ENCODE measurements at places on chromosomes 7 and 10. TPM values are rescaled to one million over a fixed set of nuclear protein-coding genes. Genes with fewer than 3 reads are reported as not detected.

The PRPS1L1 gene
- total RNA-seq = not detected

The RAPGEF5 gene
- total RNA-seq = 5.5 TPM

The LMOD2 gene
- not detected for total RNA-seq

The CDH23 gene
- total RNA-seq = 4.7 TPM

The SH2B2 gene
- 6.2 TPM for total RNA-seq

The TRIM73 gene
- total RNA-seq = 1.4 TPM

The CAV2 gene
- total RNA-seq = 9.5 TPM

The GBX1 gene
- total RNA-seq = 0.62 TPM

The HSPA12A gene
- total RNA-seq = 2.2 TPM

DNA sequence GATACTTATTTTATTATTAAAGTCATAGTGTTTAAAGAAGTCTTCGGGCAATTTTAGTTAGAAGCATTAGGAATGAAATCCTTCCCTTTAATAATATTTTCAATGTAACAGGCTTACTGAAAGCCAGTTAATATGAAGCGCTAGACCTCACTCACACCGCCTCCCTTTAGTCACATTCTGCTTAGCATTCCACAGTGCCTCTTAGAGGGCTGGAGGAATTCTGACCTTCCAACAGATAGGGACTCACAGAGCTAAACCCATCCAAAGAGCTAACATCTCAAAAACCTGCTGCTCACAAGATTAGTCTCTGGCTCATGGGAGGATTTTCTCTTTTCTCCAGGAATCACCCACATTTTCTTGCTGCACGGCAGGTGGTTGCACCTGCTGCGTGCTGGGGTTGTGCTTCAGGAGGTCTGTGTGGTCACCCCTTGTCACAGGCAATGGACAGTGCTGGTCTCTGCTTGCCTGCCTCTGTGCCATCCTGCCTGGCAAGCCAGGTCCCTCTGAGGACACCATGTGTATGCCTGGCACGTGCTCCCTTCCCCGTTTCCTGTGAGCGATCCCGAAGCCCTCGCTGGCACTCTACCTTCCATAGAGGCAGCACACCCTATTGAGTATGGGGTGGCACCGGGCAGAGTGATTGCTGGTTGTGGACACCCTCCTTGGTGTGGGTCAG lies 91.8 kb downstream of the KLF6 start:
- no peak for DNase-seq

DNA sequence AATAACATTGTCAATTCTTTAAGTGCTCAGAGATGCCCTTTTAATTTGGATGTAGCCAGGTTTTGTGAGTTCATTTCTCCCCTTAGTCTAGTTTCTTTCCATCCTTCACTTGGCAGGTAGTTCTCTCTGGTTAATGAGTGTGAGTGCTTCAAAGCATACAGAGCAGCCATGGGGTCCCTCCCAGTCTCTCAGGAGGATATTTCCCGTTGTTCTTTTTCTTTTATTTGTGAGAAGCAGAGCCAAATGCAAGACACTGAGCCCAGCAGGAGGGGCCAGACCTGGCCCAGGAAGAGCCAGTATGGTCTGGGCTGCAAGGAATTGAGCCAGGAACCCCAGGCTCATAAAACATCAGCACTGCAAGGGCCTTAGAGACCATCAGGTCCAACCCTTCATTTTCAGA lies 52.4 kb downstream of the PLCE1 start:
- DNase-seq = peak; percentile 8

- DNase-seq = no peak
Measured at GRCh38 chr10:15181576-15182156, 13.2 kb upstream of the NMT2 start.

- no peak for DNase-seq
Measured at GRCh38 chr10:125274961-125275360, 114.6 kb upstream of the CTBP2 start.

- peak; percentile 26 for DNase-seq
Measured at GRCh38 chr10:59265141-59265540, 88.7 kb downstream of the PHYHIPL start.

- DNase-seq = no peak
Measured at GRCh38 chr10:77416311-77417135, 221.1 kb downstream of the KCNMA1 start.

GRCh38 chr7:26633557-26633956 lies 230.8 kb downstream of the SKAP2 start:
- no peak for DNase-seq

DNA sequence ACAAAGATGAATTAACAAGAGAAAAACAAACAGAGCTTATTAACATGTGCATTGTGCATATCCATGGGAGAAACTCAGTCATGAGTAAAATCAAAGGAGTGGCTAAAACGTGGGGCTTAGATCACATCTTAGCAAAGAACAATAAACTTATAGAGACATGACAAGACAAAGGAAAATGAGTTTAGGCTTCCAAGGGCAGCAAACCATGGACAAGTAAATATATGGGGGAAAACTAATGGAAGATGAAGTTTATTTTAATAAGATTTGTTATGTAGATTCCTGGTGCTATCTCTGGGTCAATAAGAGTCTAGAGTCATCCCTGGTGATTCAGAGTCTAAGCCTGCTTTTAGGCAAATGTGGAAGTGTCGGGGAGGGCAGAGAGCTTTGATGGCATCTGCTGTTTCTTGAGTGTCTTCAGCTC lies 87.2 kb upstream of the PLPP4 start:
- no peak for DNase-seq

- no peak for DNase-seq
Measured at GRCh38 chr10:74705358-74705980, 120.9 kb upstream of the KAT6B start.

DNA sequence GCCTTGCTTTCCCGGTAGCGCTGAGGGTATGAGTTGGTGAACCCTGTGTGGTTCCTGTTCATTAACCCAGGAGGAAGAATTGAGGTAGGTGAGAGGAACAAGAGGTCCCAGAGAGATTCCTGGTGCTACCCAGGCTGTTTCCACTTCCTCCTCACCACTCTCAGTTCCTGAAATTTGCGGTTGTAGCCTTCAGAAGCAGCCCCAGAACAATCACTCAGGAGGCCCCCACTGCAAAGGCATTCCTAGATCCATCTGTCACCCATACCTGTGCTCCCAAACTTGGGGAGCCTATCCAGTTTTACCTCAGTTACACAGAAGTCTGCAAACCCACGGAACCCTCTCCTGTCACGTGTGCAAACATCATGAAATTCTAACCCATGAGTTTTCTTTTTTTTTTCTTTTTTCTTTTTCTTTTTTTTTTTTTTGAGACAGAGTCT lies 9.0 kb upstream of the PIP4K2A start:
- DNase-seq = no peak

DNA sequence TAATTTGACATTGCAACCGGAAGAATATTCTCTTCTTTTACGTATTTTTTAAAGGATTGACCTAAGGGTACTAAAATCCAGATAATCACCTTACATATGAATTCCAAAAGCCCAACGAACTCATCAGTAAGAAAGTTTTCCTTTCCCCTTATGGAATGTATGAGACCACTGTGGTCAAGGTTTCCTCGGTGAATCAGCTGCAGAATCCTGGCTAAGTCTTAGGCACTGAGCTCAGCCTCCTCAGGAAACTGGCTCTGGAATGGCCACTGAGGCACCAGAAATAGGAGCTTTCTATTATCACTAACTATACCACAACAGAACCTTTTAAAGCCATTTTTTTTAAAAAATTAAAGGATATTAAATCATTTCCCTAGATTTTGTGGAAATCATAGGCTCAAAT lies 21.0 kb downstream of the SVIL start:
- DNase-seq = no peak

DNA sequence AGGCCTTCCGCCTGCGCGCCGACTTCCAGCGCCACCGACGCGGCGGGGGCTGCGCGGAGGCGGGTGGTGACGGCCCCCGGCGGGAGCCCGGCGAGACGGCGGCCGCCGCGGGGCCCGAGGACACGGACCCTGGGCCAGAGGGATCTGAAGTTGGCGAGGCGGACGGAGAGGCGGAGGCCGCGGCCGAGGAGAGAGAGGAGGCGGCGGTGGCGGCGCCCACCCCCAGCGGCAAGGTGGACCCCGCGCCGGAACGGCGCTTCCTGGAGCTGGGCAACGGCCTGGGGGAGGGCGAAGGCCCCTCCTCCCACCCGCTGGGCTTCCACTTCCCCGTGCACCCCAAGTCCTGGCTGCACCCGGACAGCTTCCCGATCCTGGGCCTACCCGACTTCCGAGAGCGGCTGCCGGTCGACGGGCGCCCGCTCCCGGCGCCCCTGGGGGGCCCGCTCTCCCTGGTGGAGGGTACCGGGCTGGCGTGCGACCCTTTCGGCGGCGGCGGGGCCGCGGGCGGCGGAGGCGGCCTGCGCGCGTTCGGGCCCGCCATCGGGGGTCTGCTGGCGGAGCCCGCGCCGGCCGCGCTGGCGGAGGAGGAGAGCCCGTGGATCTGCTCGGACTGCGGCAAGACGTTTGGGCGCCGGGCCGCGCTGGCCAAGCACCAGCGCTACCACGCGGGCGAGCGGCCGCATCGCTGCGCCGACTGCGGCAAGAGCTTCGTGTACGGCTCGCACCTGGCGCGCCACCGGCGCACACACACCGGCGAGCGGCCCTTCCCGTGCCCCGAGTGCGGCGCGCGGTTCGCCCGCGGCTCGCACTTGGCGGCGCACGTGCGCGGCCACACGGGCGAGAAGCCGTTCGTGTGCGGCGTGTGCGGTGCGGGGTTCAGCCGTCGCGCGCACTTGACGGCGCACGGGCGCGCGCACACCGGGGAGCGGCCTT lies 16.2 kb downstream of the ZNF316 start:
- DNase-seq = peak; percentile 65
